Kidney (tissue), 22 donors: ENCODE measurements at places on chromosomes 13 and 19. TPM values are rescaled to one million over a fixed set of nuclear protein-coding genes. Genes with fewer than 3 reads are reported as not detected.

Gene ANO8
- 3.0 TPM for polyA plus RNA-seq

Gene PLPPR3
- not detected for polyA plus RNA-seq

Gene CYP4F11
- 7.2 TPM for polyA plus RNA-seq

Gene DCT
- 0.11 TPM for polyA plus RNA-seq

Gene ZNF541
- 0.86 TPM for polyA plus RNA-seq

Gene OR10H1
- not detected for polyA plus RNA-seq

DNA sequence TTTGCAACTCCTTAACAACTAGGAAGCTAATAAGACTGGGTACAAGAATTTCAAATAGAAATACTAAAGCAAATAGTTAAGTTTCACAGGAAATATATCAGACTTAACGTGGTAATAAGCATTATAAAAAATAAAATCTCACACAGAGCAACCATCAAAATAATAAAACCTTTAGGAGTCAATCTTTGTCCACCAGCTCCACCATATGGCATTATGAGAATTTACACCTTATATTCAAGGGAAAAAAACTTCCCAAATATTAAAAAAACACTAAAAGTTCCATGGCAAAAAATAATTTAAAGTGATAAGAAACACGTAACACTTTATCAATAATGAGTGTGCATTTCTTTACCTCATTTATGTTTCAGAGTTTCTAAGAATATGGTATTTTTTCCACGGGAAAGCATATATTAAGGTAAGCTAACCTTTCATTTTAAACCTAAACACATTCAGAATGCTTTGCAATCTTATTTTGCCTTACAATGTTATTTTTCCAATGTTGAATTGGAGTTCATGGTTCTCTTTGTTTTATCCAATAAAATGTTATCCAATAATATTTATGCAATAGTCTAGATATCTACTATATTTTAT, 423.2 kb upstream of the SGCG start:
- no peak for DNase-seq

DNA sequence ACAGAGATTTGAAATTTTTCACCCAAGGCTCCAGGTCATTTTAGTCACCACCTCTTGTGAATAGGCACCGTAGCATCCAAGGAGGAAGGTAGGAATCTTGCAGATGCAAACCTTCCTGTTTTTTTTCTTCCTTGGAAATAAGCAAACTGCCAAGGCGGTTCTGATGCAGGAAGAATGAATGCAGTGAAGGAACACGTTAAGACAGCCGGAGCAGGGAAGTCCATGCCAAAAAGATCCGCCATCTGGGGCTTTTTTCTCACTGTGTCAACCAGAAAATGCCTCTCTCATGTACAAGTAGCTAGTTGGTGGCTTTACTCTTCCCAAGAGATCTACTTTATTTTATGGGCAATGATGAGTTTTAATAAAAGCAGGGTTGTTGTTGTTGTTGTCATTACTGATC, 142.4 kb downstream of the ZIC5 start:
- no peak for DNase-seq

GRCh38 chr13:40966298-40966697, 52.8 kb downstream of the ELF1 start:
- no peak for DNase-seq

- DNase-seq: peak; percentile 92
Observed at GRCh38 chr19:49151267-49152118, 3.7 kb downstream of the HRC start.

- DNase-seq: no peak
Observed at GRCh38 chr13:80708791-80709190, 367.9 kb upstream of the SPRY2 start.

DNA sequence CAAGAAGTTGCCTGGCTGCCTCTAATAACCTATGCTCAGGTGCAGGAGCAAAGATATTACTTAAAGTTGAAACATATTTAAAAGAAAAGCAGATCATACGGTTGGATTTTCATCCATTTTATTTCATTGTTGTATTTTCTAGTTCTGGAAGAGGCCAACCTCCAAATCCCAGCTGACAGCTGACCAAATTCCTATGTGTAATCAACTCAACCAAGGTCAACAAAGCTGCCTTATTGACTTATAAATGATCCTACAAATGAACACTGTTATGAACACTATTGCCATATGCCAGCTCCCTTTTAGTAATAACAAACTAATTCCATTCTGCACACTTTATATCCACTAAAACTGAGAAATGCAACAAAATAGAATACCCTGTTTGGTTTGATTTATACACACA, 1537.4 kb downstream of the SLITRK1 start:
- DNase-seq: no peak

- DNase-seq: no peak
Observed at GRCh38 chr13:23848646-23849141, 40.5 kb downstream of the MIPEP start.

DNA sequence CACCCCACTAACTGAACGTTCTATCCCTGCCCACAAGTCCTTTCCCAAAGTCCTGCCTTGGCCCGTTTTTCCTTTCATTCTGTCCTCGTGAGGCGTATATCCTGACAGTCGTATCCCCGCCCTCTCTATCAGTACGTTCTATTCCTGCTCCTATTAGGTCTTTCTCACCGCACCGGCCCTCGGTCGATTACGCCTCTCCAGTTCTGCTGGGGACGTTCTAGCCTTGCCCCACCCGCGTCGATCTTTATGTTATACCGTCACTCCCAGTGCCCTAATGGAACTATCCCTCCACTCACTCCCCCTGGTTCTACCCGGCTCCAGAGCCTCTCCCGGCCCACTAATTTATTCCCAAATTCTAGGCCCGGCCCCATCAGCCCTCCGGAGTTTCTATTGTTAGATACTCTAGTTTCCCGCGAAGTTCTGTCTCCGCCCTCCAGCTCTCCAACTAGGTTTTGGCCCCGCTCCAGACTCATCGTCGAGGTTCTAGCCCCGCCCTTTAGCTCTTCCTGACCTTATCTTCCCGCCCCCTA, 2.0 kb downstream of the PLAUR start:
- DNase-seq: no peak

GRCh38 chr13:106373304-106373988, 162.0 kb downstream of the EFNB2 start:
- DNase-seq: no peak

- no peak for DNase-seq
Observed at GRCh38 chr13:84831666-84832657, 949.7 kb upstream of the SLITRK1 start.

DNA sequence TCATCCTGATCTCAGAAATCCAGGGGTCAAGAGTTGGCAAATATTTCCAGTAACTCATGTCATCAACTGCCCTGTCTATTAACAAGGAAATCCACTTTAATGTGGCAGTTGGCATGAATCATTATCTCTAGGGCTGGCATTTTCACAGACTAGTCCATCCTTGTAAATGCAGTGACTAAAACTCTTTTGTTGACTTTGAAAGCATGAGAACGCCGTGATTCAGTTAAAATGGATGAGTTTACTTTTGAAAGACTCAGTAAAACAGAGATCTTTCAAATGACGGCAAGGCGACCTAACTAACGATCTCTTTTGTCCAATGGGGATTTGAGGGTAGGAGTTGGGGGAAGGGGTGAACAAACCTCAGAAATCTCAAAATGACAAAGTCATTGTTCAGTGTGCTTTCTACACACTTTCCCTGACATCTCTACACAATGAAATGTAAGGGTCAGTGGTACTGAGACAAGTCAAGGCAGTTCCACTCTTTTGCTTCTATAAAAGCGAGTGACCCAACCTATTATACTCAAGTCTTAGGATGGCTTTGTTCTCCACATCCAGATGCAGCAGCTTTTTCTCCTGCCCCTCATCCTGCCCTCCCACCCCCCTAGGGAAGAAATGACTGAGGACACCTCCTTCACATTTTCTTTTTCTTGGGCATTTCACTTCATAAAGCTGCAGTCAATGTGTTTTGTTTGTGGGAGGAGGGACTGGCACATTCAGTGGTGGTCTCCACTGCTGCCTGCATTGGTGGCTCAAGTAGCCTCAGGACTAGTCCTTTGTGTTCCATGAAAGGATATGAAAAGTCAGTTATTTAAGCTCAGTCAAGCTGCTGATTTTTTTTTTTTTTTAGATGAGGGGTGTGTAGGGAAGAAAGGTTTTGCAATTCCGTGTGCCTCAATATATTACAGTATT, 200.5 kb downstream of the ABCC4 start:
- DNase-seq: no peak

- peak; percentile 92 for DNase-seq
Observed at GRCh38 chr19:57103573-57104277, 16.1 kb upstream of the USP29 start.

DNA sequence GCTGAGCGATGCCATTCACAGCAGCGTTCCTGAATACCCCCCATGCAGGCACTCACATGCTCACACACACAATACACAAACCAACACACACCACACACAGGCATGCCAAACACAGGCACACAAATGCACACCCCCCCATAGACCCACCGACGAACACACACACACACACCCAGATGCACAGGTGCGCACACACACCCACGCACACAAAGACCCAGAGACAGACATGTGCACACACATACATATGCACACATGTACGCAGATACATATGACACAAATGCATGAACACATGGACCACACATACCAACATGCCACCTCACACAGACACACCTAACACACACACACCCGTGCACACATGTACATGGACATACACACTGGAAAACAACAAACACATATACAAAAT, 7.0 kb upstream of the CSNK1G2 start:
- DNase-seq: no peak

DNA sequence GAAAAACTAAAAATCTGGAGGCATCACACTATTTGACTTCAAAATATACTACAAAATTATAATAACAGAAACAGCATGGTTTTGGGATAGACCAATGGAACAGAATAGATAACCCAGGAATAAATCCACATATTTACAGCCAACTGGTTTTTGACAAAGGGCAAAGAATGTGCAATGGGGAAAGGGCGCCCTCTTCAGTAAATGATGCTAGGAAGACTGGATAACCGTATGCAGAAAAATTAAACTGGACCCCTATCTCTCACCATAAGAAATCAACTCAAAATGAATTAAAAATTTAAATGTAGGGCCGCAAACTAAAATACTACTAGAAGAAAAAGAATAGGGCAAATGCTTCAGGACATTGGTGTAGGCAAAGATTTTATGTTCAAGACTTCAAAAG, 440.5 kb upstream of the SGCG start:
- no peak for DNase-seq

GRCh38 chr13:21034603-21035191, 26.7 kb downstream of the LATS2 start:
- peak; percentile 52 for DNase-seq

DNA sequence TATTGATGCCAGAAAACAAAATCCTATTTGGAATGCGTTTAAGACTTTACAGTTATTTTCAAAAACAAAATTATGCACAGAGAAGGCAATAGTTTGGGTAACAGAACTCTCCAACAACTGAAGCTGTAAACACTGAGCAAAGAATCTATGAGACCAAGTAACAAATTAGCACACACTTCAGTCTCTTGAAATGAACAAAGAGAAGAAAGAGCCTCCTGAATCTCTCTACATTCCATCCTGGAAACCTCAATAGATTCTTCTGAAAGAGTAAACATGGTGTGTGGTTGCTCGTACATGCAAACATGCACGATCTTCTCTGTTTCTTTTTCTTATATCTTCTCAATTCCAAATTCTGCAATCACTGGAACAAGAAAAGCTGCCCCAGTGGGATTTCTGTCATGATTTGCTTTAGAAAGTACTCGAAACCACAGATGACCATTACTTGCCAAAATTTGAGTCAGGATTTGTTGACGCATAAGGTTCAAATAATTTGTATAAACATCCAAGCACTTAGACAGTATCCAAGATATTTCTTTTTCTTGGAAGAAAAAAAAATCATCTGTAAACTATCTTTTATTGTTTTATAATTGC, 137.9 kb upstream of the DACH1 start:
- DNase-seq: no peak

- DNase-seq: no peak
Observed at GRCh38 chr13:79837741-79838450, 356.9 kb downstream of the NDFIP2 start.

- no peak for DNase-seq
Observed at GRCh38 chr13:77099415-77099814, 72.5 kb upstream of the FBXL3 start.

DNA sequence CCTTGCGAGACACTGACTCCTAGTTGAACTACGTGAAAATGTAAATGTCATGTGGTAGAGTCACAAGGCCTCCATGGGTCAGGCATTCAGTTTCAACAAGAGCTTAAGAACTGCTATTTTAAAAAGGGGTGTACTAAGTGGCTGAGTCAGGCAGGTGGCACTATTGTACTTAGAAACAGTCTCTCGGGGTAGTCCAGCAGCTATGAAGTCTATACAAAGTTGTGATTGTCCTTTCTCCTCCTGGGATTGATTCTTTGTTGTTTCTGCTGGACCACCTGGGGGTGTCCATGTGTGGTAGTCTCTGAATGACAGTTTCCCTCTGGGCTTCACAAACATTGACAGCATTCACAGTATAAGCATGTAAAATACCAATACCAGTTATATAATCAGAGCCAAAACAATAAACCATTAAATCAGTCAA, 33.0 kb downstream of the UGGT2 start:
- no peak for DNase-seq

DNA sequence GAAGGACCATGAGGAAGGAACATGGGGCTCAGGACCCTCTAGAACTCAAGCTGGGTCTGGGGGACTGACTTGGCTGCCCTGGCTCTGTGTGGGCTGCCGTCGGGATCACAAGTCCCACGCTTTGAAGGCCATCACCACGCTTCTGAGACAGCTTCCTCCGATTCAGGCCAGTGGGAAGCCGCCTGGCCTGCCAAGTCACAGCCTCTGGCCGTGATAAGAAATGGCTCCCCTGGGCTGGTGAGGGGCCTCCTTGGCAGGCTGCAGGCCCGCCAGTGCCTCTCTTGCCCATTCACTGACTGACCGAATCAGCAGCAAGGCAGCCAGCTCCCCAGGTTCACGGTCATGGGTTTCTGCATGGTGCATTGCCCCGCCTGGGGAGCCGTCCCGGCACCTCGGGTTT, 48.8 kb downstream of the COMP start:
- no peak for DNase-seq

DNA sequence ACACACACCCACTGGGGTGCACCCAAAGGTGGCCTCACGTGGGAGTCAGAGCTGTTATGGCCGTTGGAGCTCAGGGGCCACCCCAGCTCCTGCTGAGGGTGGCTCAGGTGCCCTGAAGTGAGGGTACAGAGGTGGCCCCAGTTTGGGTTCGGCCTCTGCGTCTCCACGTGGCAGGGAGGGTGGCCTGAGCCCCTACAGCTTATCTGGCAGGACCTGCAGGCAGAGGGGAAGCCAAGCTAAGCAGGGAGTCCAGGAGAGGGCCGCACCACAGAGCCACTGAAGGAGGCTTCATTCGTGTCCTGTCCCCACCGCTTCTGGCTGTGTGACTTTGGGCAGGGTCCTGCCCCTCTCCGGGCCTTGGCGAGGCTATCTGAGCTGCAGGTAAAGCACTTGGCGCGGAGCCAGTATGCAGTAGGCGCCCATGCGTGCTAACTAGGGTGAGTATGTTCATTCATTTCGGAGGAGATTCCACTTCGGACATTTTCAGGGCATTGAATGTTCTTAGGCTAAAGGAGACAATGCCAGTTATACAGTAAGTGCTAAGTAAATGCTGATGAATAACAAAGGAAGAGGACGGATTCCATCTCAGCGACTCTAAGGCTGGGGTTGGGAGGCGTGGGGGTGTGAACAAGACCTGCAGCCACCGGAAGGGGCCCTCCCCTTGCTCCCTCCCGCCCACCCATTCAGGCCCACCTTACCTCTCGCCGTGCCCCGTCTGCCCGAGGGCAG, 4.9 kb downstream of the REX1BD start:
- no peak for DNase-seq
